ENCODE measurements at places on chromosomes 11 and 22. TPM values are rescaled to one million over a fixed set of nuclear protein-coding genes. Genes with fewer than 3 reads are reported as not detected.
A peak's percentile ranks its signal among the peaks of the same experiment; 100 is the strongest.

DNA sequence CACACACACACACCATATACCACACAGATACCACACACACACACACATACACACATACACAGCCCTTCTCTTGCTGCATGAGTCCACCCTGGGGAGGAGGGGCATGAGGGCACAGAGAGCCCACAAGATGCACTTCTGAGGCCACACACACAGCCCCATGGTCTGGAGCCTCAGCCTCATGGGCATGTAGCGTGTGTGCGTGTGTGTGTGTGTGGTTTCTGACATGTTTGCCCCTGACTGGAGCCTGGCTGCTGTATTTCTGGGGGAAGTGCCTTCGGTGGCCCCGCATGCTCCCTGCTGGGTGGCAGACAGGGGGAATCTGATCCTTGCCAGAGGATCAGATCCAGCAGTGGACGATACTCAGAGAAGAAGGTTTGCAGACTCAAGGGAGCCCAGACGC, 97.0 kb upstream of the PRR5 start:
- H3K4me3 ChIP-seq, result no peak overlapping the region
- no peak for DNase-seq
- H3K27me3 ChIP-seq, result no peaks in the 10 kb centered on the region
- H3K36me3 ChIP-seq, result no peaks in the 10 kb centered on the region

DNA sequence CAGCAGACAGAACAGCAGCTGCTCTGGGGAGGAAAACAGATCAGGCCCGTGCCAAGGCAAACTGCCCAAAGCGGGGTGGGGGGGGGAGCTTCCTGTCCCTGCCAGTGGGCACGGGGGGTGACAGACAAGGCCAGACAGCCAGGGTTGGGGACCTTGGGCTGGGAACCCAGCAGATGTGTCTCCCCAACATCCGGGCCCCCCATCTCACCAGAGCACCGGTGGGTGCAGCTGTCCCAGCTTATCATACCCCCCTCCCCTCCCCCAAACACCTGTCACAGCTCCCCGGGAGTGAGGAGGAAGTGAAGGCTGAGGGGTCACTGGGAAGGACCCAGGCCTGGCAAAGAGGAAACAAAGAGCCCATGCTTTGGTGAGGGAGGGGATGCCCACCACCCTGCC, 1.3 kb downstream of the PPP1R14B start:
- H3K4me3 ChIP-seq, result peak overlapping the region; percentile 35
- H3K27ac ChIP-seq, result peak overlapping the region; percentile 88
- peaks cover 24% of the 10 kb centered on the region for H3K4me1 ChIP-seq
- no peaks in the 10 kb centered on the region for H3K27me3 ChIP-seq
- DNase-seq, result peak; percentile 91
- no peaks in the 10 kb centered on the region for H3K36me3 ChIP-seq

DNA sequence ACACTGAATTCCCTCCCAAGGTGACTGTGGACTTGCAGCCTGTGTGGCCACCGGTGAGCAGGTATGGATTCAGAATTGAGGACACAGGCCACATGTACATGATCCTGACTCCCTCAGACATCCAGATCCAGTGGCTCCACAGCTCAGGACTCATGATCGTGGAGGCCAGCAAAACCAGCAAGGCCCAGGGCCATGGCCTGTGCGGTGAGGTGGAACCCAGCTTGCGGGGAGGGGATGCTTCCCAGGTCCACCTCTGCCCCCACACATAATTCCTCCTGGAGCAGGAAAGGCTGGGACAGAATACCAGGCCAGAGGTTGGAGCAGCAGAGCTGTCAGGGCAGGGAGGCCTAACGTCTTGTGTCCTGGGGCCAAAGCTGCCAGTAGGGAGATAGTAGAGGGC, 82.1 kb downstream of the OTOG start:
- no peaks in the 10 kb centered on the region for H3K36me3 ChIP-seq
- no peak for DNase-seq
- no peak overlapping the region for H3K4me3 ChIP-seq
- H3K27me3 ChIP-seq, result no peaks in the 10 kb centered on the region
- H3K27ac ChIP-seq, result no peak overlapping the region

DNA sequence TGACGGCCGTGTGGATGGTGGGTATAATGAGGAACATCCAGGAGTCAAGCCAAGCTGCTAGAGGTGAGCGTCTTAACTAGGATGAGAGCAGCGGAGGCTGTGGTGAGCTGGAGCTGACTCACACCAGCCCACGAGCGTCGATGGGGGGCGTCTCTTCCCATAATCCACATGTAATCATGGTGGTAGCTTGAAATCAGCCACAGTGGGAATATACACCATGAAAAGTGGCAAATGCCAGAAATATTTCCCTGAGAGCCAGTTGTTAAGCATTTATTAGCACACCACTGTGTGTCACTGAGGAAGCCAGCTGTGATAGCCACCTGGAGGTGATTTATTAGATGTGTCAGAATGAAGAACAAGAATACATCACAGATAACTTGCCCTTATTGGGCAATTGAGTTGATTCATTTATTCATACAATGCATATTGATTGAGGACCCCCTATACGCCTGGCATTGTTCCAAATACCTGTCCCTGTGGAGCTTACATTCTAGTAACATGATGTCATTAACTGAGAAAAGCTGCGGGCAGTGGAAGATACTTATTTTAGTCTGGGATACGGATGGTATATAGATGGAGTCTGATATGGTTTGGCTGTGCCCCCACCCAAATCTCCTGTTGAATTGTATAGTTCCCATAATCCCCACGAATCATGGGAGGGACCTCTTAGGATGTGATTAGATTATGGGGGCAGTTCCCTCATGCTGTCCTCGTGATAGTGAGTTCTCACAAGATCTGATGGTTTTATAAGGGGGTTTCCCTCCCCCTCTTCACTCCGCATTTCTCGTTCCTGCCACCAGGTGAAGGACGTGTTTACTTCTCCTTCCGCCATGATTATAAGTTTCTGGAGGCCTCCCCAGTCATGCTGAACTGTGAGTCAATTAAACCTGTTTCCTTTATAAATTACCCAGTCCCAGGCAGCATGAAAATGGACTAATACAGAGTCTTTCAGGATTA, 473.4 kb downstream of the METTL15 start:
- H3K4me3 ChIP-seq, result no peak overlapping the region
- H3K27me3 ChIP-seq, result no peaks in the 10 kb centered on the region
- no peak overlapping the region for H3K27ac ChIP-seq
- H3K4me1 ChIP-seq, result no peaks in the 10 kb centered on the region

DNA sequence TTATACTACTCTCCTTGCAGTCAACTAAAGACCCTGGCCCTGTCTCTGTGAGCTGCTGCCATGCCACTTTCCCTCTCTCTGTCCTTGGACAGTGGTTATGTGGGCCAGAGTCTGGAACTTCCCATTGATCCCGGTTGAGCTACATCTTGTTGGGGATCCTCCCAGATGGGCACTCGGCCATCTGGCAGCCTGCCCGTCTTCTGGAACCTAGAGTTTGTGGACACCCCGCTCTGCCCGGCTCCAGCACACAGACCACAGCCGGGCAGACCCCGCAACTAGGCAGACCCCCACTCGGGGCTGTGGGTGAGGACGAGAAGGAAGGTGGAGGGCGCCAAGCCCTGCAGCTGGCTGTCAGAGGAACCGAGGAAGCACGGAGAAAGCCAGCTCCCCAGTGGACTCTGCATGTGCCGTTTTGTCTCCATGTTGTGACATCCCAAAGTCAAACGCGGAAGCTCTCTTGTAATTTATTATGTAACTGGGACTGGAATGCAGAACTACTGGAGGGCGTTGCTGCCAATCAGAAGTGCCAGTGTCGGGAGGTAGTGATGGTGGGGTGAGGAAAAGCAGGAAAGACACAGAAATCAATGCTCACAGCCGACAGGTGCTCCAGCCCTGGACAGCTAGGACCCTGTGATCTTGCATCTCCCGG, 207.7 kb downstream of the CEP164 start:
- no peaks in the 10 kb centered on the region for H3K27me3 ChIP-seq
- no peak overlapping the region for H3K27ac ChIP-seq
- no peaks in the 10 kb centered on the region for H3K36me3 ChIP-seq
- DNase-seq, result peak; percentile 54

DNA sequence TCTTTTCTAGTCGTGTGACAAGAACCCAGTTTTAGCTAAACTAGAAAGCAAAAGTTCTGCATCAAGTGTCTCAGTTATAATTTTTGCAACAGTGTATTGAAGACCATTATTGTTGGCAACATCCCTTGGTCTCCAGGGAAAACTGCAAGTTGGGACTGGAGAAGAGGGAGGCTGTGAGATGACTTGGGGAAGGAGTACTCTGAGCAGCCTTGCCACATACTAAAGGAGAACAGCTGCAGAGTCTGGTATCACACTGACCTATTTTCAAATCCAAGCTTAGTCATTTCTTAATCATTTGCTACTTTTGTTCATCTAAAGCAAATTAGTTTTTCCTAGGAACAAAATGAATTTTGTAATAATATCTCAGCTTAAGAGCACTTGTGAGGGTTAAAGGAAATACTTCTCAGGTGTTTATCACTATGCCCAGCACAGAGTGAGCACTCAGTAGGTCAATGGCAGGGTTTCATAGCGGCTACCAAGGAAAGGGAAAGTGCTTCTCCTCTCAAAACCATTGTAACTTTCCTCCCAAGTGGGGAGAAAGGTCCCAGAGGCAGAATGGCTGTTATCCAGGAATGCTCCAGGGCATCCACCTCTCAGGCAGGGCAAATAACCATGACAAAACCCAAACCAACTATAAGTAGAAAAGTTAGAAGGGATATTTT, 247.1 kb downstream of the C11orf87 start:
- no peak overlapping the region for H3K27ac ChIP-seq
- no peaks in the 10 kb centered on the region for H3K36me3 ChIP-seq
- no peak for DNase-seq
- no peak overlapping the region for H3K4me3 ChIP-seq

Gene NPAS4
- total RNA-seq, result not detected

Gene SLC25A18
- 0.19 TPM for total RNA-seq

Gene OR10A2
- not detected for total RNA-seq
